ENCODE measurements at places on chromosomes 12 and 14. TPM values are rescaled to one million over a fixed set of nuclear protein-coding genes. Genes with fewer than 3 reads are reported as not detected.

GRCh38 chr12:48198672-48198971 is 4.5 kb downstream of the OR10AD1 start:
- peak; percentile 50 for DNase-seq

DNA sequence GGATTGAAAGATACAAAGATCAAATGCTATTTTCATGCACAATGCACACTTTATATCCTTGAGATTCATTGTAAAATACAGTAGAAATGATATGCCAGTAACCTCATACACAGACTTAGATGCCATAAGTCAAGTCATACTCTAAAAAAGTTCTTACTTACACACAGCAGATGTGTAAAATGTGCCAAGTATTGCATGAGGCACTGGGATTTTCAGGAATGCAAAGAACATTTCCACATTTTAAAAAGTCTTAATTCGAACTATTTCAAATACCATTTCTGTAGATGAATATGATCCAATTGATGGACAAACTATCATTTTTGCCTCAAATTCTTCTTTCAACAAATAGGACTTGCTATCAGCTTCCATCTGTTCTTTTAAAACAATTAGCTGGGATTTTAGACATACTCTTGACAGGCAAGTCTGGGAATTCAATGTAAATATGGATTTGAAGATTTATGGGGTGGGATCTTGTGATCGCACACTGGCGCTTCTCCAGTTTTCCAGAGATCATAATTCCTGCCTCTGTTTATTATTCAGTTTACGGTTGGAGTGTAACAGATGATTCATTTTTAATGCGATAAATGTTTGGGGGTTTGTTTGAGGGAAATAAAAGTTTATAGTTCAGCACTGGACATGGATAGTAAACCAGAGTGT is 183.8 kb downstream of the PAX9 start:
- DNase-seq = no peak

DNA sequence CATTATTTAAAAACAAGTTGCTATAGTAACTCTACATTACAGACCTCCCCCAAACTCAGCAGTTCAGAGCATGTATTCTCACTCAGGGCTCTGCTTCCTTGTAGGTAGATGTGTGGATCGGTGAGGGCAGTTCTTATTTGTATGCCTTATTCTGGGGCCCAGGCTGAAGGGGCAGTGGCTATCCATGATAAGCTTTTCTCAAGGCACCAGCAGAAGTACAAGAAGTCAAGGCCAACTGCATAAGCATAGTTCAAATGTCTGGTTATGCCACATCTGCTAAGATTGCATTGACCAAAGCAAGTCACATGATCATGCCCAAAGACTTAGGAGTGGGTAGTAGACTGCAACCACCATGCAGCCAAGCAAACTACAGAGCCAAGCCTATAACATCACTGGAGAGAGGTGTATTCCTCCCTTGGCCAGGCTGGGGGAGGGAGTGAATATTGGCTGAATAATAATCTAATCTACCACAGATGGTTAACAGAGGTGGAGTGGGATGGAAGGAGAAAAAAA is 4.6 kb downstream of the PSEN1 start:
- no peak for DNase-seq

DNA sequence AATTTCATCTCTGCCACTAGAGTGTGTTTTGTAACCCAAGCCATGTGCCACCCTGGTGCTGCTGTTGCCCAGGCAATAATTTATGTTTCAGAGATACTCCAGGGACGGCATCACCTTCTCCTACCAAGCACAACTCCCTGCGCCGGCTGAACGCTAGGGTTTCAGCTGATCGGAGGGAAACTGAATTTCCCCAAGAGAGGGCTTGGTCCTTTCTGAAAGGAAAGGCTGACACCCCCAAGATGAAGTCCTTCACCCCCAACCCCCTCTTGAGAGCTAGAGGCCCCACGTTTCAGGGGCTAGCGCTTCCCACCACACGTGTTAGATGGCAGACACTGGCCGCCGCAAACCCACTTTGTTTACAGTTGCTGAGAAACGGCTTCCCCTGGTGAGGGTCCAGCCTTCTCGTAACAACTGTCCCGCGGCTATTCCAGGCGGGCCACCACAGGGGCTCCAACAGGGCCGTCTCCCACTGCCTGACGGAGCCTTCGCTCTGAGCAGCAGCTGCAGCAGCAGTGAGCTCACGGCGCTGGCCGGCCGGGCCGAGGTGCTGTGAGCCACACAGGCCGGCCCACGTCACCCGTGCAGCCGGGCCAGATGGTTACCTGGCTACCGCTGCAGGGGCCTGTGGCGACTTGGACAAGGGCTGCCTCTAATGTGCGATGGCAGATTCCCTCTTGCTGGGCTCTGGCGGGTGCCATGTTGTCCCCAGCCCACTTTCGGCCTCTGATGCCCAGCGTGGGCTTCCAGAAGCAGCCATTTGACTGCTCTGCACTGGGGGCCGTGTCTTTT is 66.4 kb downstream of the TESC start:
- DNase-seq = no peak

DNA sequence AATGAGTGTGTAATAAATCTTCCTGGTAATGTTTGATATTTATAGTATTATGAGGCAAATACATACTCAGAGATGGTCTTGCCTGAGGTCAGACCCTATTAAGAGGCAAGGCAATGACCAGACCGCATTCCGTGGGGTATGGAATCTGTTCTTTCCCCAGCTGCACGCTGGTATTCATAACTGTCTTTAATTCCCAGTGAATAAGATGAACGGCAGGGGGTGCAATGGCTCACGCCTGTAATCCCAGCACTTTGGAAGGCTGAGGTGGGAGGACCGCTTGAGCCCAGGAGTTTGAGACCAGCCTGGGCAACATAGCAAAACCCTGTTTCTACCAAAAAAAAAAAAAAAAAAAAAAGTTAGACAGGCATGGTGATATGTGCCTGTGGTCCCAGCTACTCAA is 44.6 kb downstream of the ERO1A start:
- DNase-seq = no peak

GRCh38 chr12:31008961-31009840 is 64.5 kb upstream of the DDX11 start:
- no peak for DNase-seq

DNA sequence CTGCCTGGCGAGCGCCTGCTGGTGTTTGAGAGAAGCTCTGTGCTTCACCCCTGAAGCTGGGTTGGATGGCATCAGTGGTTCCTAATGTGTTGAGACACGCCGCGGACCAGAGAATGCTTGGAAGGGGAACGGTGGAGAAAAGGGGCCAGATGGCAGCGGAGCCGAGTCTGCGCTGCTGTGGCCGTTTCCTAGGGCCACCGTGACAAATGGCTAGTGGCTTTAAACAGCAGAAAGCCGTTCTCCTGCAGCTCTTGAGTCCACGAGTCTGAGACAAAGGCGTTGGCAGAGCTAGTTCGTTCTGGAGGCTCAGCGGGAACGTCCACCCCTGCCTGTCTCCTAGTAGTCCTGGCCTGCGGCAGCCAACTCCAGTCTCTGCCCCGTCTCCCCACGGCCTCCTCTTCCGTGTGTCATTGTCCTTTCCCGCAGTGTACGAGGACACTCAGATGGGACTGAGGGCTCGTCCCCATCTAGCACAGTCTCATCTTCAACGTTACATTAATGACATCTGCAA is 103.6 kb downstream of the ADGRD1 start:
- DNase-seq = no peak

- peak; percentile 48 for DNase-seq
These were observed 3.9 kb downstream of the GZMH start for GRCh38 chr14:24605435-24606190.

GRCh38 chr12:124946447-124946793 is 32.0 kb upstream of the UBC start:
- no peak for DNase-seq

DNA sequence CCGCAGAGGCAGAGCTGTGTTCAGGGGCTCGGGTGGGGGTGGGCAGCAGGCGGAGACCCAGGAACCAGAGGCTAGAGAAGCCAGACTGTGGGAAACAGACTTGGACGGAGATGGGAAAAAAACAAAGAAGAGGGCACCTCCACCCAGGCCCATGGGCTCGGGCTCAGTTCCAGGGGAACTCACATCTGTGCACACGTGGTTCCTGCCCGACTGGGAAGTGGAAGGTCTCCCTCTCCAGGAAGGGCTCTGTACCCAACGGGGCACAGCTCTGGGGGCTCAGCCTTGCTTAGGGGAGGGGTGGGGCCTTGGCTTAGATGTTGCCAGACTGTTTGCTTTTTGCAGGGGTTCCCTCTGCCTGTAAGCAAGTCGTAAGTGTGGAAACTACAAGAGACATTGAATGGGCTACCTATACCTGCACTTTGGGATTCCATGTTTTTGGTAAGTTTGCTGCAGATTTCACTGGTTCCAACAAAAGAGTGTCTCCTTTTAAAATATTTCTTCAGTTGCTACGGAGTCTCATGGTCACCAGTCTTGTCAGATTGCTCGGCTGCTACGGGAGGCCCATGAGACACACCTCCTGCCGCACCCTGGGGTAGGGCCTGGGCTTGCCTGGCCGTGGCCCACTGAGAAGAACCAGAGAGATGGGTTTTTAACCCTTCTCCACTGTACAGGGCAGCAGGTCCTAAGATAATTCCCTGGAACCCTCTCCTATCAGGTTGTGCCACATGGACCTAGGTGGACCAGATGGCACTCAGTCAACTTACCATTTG is 127.6 kb upstream of the EVL start:
- no peak for DNase-seq

DNA sequence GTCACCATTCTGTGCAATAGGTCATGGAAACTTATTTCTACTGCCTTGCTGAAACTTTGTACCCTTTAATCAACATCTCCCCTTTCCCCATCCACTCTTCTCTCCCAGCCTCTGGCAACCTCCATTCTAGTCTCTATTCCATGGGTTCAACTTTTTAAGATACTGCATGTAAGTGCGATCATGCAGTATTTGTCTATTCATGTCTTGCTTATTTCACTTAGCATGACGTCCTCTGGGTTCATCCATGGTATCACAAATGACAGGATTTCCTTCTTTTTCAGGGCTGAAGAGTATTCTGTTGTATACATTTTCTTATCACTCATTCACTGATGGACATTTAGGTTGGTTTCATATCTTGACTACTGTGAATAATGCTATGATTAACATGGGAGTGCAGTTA is 222.4 kb downstream of the PAX9 start:
- DNase-seq = no peak

- no peak for DNase-seq
These were observed 176.1 kb downstream of the FUT8 start for GRCh38 chr14:65588426-65589140.

DNA sequence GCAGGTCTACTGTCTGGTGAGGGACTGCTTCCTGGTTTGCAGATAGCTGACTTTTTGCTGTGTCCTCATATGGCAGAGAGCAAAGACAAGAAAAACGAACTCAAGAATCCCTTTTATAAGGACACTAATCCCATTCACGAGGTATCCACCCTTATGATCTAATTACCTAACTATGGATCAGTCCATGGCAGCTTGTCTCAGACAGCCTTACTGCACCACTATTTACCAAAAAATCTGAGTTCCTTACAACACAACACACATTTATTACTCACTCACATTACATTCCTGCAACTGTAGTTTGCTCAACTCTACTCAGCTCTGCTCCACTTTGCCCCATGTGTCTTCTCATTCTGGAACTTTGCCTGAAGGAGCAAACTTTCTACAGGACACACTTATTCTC is 10.1 kb upstream of the SLC6A15 start:
- no peak for DNase-seq

GRCh38 chr14:36716614-36717184 is 55.0 kb downstream of the PAX9 start:
- no peak for DNase-seq

DNA sequence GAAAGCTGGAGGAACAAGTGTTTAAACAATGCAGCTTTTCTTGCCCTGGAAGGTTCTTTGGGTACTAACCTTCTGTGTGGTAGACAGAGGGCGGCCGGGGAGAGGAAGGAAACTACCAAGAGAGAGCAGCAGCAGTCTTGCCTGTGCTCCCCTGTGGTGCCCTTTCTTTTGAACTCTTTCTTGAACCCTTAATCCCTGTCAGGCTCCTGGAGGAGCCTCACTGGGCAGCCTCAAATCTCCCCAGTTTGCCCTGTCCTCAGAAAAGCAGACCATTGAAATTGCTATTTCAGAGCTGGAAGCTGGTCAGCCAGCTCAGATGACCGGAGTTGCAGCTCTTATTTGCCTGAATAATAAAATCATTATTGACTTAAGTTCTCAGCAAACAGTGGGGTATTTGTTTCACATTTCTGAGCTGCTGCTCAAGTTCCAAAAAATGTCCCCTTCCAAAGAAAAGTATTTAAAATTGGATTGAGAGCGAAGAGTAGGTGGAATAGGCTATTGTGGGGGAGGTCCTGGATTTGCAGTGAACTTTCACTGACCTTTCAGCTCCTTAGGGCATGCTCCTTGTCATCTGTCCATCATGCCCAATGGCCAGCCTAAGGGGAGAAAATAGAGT is 42.1 kb upstream of the RNASE3 start:
- no peak for DNase-seq

DNA sequence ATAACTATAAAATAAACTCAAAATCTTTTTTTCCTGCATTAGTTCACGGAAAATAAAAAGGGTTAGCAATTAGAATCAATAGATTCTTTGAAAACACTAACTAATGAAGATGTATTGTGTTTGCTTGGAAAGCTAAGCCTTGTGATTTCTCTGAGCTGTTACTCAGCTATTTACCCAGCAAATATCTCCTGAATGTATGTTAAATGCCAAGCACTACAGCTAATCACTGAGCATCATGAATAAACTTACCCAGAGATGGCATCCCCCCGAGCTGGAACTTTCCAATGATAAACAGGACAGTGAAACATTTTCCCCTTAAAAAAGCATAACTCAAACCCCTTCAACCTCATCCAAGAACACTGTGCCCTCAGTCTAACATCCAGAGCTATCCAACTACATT is 71.2 kb downstream of the SLC2A13 start:
- no peak for DNase-seq

- DNase-seq = no peak
These were observed 180.2 kb downstream of the PPM1H start for GRCh38 chr12:62754706-62755105.

GRCh38 chr14:106681568-106681967 is 1155.2 kb downstream of the TMEM121 start:
- no peak for DNase-seq

GRCh38 chr14:101791919-101792572 is 30.5 kb downstream of the PPP2R5C start:
- no peak for DNase-seq

DNA sequence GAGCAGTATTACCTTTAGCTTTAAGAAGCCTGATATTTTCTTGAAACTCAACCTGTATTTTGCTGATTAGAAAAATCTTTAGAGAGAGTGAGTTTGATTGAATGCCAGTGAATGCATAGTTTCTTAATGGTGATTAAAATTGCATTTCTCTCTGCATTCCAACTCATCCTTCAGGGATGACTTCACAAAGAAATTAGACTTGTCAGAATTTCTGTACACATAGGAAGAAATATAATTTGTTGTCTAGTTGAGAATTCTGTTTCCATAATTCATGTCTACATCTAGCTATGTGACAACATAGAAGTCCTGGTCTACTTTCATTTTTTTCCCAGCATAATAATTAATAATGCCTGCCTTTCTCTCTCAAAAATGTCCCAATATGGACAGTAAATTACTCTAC is 136.6 kb downstream of the OTOGL start:
- no peak for DNase-seq

Gene SCARB1
- polyA plus RNA-seq = 12.8 TPM

Gene PRMT5
- polyA plus RNA-seq = 132 TPM

Gene PIWIL1
- polyA plus RNA-seq = 0.03 TPM

Gene LGR5
- 1.4 TPM for polyA plus RNA-seq

Gene CMA1
- polyA plus RNA-seq = not detected

Gene YEATS4
- 13.2 TPM for polyA plus RNA-seq

Gene MANSC4
- not detected for polyA plus RNA-seq

Gene KITLG
- 8.9 TPM for polyA plus RNA-seq

Gene TMEM121
- 9.1 TPM for polyA plus RNA-seq

Gene APOF
- polyA plus RNA-seq = not detected
